ENCODE measurements at places on chromosomes 6 and 20. TPM values are rescaled to one million over a fixed set of nuclear protein-coding genes. Genes with fewer than 3 reads are reported as not detected.

Gene HSPA1A
- 169 TPM for total RNA-seq

Gene MTFR2
- 12.8 TPM for total RNA-seq

Gene CLDN20
- not detected for total RNA-seq

Gene TFAP2C
- total RNA-seq = 2.8 TPM

Gene SIGLEC1
- 0.03 TPM for total RNA-seq

Gene SLC2A10
- 1.6 TPM for total RNA-seq

Gene HRH3
- 0.10 TPM for total RNA-seq

Gene DEFB128
- total RNA-seq = not detected

Gene NFYA
- total RNA-seq = 34.7 TPM

Gene VSX1
- 0.21 TPM for total RNA-seq

Gene OR2B6
- total RNA-seq = 0.26 TPM

Gene NOX3
- total RNA-seq = not detected

Gene PDYN
- not detected for total RNA-seq

Gene TRMT6
- total RNA-seq = 27.9 TPM

Gene PSORS1C2
- not detected for total RNA-seq

Gene KCNK16
- total RNA-seq = not detected

Gene GPSM3
- total RNA-seq = 2.0 TPM

Gene CCDC167
- 57.6 TPM for total RNA-seq

Gene PPP1R14C
- not detected for total RNA-seq

Gene RIPOR3
- 92.5 TPM for total RNA-seq

Gene ANKRD66
- not detected for total RNA-seq

Gene COL20A1
- total RNA-seq = 0.23 TPM

Gene SMPDL3A
- total RNA-seq = 1.8 TPM

Gene SYCP2
- total RNA-seq = 39.7 TPM

Gene TCP11
- not detected for total RNA-seq

Gene CAP2
- 37.0 TPM for total RNA-seq

Gene NT5E
- 58.4 TPM for total RNA-seq

Gene NKAPL
- total RNA-seq = not detected

Data from Panc1 (cell line).